Epithelial cell of proximal tubule (primary cell): ENCODE measurements at places on chromosomes 12 and 14.

GRCh38 chr14:105151838-105152793 lies 16.5 kb downstream of the JAG2 start:
- no peak for DNase-seq

- no peak for DNase-seq
Observed at GRCh38 chr14:104382361-104383087, 197.0 kb upstream of the C14orf180 start.

GRCh38 chr14:94021416-94022157 lies 4.6 kb upstream of the OTUB2 start:
- DNase-seq, result no peak

DNA sequence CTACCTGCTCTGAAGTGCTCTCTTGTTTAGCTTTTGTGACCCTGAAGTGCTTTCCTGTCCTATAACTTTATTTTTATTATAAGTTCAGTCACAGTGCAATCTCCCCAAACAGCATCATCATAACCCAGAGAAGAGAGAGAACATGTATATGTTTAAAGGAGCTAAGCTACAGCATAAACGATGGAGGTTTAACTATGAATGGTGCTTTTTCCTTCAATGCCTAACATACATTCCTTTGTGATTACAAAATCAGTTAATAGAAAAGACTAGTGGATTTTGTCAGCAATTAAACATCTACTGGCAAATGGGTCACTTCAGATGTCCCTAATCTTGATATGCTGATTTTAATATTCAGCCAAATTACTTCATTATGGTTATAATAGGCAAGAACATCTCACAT lies 46.4 kb downstream of the ZFYVE21 start:
- DNase-seq, result no peak

DNA sequence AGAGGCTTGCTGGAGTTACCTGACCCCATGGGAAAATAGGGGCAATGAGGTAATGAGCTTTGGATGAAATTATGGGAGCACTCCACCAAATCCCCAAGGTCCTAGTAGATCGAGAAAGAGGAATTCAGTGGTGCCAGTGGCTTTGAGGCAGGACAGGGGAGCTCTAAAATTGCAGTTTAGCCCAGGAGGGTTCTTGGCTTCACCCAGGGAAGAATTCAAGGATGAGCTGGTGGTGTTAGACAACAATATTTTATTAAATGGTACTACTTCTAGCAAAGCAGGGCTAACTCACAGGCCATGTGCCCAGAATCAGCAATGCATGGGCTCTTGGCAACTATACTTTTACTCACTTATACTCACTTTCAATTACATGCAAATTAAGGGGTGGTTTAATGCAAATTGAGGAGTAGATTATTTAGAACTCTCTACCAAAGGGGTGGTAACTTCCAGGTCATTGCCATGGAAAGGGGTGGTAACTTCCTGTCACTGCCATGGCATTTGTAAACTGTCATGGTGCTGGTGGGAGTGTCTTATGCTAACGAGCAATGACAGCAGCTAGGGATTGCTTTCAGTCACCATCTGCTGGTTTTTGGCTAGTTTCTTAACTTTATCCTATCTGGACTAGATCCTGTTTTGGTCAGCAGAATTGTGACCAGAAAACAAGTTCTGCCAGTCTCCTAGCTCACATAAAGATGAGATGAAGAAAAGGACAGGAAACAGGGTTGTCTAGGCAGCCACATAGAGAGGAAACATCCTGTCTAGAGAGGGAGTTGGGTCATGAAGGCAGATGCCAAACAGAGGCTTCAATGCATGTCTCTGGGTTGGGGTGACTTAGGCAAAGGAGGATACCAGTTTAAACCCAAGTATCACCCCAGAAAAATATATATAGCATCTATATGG lies 64.7 kb downstream of the ZNF641 start:
- DNase-seq, result no peak

GRCh38 chr14:24095271-24096068 lies 1.4 kb downstream of the PCK2 start:
- DNase-seq, result no peak

DNA sequence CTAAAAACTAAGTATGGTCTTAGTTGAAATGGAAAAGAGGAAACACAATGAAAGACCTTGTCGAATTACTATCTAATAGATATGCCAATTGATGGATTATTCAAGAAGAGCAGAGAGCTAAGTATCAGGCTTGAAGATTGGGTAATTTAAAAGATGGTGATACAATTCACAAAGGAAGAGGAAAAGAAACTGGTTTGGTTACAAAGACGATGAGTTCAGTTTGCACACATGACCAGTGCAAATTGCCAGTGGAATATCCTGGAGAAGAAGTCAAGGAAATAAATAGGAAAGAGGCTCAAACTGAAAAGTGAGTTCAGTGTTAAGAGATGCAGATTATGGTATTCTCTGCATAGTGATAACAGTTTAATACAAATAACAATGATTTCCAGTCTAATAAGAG lies 2.5 kb upstream of the RAP1B start:
- no peak for DNase-seq

DNA sequence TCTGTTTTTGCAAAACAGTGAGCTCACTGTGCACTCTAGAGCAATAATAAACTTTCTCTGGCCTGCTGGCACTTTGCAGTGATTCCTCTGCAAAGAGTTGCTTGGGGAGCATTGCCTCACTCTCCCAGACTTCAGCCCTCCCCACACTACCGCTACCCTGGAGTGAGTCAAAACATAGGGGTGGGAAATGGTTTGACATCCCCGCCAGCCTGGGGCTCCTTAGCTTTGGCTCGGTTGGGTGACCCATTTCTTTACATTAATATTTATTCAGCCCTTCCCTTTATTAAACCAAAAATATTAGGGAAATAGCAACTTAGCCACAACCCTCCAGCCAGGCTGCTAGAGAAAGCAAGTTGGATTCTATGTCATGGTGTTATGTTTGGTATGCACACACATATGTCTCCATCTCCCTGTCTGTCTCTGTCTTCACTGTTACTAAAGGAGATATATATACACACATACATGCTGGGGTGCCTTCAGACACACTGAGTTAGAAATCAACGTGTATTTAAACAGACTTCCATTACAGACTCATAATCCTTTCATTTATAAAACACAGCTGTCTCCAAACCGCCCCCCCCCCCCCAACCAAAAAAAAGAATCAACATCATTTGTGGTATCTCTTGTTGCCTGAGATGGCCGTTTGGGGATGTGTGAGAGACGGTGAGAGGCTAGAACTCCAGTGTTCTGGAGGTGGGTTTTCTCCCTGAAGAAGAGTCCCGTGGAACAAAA lies 3.4 kb upstream of the IRF2BPL start:
- no peak for DNase-seq

DNA sequence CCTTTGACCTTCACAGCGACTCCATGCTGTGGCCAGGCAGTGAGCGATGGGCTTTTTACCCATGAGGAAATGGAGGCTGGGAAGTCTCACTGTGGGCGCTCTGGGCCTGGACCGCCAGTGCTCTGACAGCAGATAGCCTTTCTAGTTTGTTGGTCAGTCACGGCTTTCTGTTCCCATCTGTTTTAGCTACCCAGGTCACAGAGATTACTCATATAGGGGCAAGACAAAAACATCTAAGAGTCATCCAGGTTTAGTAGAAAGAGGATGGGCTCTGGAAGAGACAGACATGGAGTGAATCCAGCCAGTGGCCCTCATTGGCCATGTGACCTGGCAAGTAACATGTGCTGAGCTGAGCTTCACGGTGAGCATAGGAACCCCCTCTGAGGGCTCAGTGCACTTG lies 68.6 kb downstream of the MARK3 start:
- DNase-seq, result no peak

DNA sequence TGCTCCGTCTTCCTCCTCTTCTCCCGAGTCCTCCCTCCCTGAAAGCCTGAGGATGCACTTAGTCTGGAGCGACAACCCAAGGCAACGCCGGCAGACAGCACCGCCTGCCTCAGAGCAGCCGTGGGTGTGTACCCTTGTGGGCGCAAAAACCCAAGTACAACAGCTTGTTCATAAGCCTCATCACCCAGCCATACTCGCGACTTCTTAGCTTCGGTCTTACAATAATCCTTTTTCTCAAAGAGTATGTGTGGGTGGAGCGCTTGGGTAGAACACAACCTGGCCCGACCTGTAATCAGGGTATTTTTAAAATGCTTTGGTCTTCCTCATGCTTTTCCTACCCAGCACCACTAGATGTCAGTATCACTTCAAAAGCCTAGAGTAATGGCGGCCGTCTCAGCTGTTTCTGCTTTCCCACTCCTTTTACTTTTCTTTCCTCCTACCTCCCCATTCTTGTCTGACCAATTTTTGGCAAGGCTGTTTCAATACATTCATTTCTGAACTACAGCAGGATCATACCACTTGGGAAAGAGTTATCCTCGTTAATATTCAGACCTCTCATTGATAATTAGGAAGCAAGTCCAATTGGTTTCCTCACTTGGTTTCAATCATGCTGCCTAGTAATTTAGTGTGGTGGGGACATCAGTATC lies 198.9 kb downstream of the EPS8 start:
- no peak for DNase-seq

- DNase-seq, result no peak
Observed at GRCh38 chr12:62618319-62618718, 151.7 kb downstream of the MON2 start.

DNA sequence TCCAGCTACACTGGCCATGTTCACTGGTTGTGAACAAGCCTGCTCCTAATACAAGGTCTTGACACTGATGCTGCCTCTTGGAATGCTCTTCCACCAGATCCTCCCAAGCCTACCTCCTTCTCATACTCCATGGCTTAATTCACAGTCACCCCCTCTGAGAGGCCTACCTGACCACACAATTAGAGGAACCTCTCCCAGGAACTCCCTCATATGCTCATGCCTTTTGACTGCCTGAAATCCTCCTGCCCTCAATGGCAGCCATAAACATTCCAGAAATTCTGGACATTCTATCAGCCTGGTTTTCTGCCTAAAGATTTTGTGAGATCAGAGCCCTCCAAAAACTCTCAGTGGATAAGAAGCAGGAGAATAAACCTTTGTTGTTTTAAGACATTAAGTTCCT lies 340.2 kb downstream of the C12orf75 start:
- no peak for DNase-seq

- no peak for DNase-seq
Observed at GRCh38 chr12:93245543-93245942, 132.2 kb upstream of the NUDT4 start.

DNA sequence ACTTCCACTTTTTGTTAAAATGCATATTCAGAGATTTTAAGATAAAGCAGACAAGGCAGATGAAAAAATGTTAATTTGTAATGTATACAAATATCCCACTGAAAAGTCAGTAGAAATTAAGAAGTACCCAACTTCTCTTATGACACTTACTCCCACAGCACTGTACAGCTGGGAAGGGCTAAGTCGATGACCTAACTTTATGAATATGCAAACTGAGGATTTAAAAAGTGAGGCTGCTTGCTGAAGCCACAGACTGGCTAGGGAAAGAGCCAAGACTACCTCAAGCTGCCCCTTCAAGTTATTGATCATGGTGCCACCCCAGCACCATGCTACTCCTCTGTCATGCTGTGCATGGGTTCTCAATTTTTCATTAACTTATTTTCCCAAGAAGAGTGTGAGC lies 17.0 kb downstream of the PPM1H start:
- no peak for DNase-seq

DNA sequence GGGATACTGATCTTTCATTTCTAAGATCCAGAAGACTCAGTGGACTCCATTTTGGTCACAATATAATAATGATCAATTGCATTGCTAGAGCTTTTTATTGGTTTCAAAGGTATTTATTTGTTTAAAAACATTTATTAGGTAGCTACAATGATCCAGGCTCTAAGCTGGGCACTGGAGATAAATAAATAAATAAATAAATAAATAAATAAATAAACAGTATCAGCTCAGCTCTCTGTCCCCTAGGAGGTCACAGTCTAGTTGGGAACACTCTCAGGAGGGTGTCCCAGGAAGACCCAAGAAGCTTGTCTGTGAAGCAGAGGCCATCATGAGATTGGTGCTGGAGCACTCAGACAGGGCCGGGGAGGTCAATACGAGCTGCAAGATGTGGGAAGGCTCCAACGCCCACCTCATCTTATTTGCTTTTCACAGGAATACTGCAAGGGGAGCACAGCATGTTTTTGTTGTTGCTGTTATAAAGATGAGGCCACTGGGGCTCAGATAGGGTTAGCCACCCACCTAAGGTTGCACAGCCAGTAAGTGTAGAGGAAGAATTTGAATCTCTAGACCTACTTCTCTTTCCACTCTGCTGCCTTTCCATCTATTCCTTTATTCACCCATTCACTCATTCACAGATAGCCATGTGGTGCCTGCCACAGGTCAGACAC lies 15.5 kb downstream of the ASB2 start:
- DNase-seq, result no peak

DNA sequence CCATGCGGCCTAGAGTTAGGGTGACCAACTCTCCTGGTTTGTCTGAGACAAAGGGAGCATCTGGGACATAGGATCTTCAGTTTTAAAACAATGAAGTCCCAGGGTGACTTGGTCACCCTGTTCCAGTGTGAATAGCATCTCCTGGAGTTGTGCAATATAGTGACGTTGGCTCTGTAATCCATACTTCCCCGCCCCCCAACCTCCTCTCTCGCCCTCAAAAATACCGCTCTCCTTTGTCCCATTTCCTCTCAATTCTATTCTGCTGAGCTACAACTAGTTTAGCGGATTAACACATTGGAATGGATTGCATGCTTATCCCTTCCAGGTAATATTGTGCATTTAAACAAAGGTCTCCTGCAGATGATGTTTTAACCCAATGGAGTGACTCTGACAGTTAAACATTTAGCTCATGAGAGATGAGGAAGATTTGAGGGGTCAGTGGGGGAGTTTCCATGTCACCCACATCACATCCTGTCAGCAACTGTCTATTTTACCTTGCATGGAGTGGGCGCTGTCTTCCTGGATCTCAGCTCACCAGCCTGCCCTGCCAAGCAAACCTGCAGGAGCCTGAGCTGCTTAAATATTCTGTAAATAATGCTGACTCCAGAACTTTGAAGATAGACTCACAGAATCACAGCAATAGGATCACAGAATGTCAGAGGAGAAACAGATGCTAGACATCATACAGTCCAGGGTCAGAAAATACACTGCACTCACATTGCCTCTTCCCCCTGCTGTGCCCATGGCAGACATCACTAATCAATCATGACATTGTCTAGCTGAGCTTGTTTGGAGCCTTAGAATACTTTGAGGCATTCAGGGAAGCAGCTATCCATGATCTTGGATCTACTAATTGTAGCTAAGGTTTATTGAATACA lies 43.0 kb downstream of the MAP1LC3B2 start:
- no peak for DNase-seq

DNA sequence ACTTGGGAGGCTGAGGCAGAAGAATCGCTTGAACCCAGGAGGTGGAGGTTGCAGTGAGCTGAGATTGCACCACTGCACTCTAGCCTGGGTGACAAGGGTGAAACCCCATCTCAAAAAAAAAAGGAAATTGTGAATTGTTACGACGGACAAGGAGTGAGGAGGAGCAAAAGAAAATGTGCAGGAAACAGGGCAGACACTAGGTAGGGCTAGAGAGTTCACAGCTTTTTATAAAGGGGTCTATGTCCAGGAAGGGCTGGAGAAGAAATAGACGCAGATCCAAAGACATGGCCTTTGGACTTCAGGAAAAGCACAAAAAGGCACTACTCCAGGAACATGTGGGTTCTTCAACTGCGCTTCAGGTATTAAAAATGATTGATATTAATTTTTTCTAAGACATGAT lies 34.4 kb downstream of the ATG14 start:
- no peak for DNase-seq
